ENCODE measurements at places on chromosomes 6 and 20.

DNA sequence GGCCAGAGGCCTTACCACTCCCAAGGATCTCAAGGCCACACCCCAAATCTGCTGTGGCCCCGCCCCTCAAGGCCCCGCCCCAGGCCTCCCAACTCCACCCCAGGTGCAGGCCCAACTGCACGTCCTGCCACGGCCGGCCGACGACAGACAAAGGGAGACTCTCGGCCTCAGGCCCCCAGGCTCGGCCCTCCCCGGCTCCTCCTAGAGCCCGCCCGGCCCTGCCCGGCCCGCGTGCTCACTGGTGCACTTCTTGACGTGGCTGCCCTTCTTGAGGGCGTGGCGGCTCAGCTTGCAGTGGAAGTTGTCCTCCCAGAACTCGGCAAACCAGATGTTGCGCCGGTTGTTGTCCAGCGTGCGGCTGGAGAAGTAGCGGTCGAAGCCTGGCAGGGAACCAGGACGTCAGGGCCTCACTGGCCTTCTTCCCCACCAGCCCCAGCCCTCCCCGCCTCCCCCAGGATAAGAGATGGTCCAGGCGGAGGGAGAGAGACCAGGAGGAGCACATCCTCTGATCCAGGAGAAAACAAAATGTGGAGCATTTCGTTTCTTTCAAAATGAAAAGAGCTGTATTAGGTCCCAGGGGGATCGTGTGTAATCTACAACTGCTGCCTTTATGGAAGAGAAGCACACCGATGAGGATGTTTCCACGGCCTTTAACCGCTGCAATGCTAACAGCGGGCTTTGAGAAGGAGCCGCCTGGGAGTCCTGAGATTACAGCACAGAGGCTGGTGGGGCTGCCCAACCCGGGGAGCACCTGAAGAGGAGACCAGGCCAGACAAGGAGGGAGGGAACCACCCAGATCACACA lies 89.4 kb downstream of the GRM4 start:
- DNase-seq = peak; percentile 41

DNA sequence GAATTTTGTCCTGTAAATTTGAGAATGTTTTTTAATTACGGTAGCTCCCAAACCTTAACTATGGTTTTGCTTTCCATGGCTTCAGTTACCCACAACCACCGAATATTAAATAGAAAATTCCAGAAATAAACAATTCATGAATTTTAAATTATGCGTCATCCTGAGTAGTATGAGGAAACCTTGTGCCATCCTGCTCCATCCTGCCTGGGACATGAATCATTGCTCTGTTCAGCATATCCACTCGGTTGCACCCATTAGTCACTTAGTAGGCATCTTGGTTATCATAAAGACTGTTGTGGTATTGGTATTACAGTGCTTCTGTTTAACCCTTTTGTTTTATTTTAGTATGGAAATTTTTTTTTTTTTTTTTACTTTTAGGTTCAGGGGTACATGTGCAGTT lies 39.7 kb downstream of the KCNS1 start:
- peak; percentile 75 for DNase-seq

DNA sequence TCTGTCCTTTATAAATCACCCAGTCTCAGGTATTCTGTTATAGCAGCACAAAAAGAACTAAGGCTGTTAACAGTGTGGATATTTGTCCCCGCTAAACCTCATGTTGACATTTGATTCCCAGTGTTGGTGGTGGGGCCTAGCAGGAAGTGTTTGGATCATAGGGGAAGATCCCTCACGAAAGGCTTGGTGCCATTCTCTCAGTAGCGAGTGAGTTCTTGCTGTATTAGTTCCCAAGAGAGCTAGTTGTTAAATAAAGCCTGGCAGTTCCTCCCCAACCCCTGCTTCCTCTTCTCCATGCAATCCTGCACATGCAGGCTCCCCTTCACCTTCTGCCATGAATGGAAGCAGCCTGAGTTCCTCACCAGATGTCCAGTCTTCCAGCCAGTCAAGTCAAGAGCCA lies 29.8 kb upstream of the ERVFRD-1 start:
- DNase-seq = no peak

GRCh38 chr6:139490482-139490881 lies 116.0 kb upstream of the CITED2 start:
- no peak for DNase-seq

GRCh38 chr20:59161721-59162120 lies 1.9 kb upstream of the ZNF831 start:
- no peak for DNase-seq
